ENCODE measurements at places on chromosomes 4 and X. TPM values are rescaled to one million over a fixed set of nuclear protein-coding genes. Genes with fewer than 3 reads are reported as not detected.

GRCh38 chr4:107806196-107806595 lies 18.5 kb upstream of the SGMS2 start:
- DNase-seq: no peak
- no peak overlapping the region for H3K27ac ChIP-seq
- H3K4me3 ChIP-seq: no peak overlapping the region
- H3K4me1 ChIP-seq: no peaks in the 10 kb centered on the region
- peaks cover 61% of the 10 kb centered on the region for H3K27me3 ChIP-seq
- no peaks in the 10 kb centered on the region for H3K36me3 ChIP-seq

- H3K27me3 ChIP-seq: peaks cover 32% of the 10 kb centered on the region
- H3K4me1 ChIP-seq: peaks cover 4% of the 10 kb centered on the region
- peaks cover 2% of the 10 kb centered on the region for H3K36me3 ChIP-seq
- DNase-seq: no peak
- H3K4me3 ChIP-seq: no peak overlapping the region
Observed at GRCh38 chr4:123352966-123353365, 43.6 kb upstream of the SPRY1 start.

- H3K27ac ChIP-seq: no peak overlapping the region
- H3K36me3 ChIP-seq: no peaks in the 10 kb centered on the region
- no peak for DNase-seq
- H3K4me3 ChIP-seq: no peak overlapping the region
Observed at GRCh38 chr4:54277691-54278090, 48.6 kb downstream of the PDGFRA start.

DNA sequence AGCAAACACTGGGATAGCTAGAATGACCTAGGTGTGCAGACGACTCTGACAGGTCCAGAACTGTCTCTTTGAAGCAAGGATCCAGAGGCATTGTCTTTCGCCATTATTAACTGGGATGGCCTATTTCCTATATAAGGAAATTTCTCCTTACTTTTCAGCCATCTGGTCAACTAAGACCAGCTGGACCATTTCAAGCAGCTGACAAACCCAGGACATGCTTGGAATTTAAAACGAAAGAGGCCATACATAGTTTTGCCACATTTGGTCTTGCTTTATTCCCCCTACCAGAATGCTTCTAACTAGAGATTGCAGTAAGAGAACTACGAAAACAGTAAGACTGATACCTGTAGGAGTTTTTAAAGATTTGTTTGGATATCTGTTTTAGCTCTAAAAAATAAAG lies 87.0 kb downstream of the GLRA2 start:
- no peak overlapping the region for H3K4me3 ChIP-seq
- DNase-seq: no peak
- no peaks in the 10 kb centered on the region for H3K27me3 ChIP-seq
- no peaks in the 10 kb centered on the region for H3K4me1 ChIP-seq

DNA sequence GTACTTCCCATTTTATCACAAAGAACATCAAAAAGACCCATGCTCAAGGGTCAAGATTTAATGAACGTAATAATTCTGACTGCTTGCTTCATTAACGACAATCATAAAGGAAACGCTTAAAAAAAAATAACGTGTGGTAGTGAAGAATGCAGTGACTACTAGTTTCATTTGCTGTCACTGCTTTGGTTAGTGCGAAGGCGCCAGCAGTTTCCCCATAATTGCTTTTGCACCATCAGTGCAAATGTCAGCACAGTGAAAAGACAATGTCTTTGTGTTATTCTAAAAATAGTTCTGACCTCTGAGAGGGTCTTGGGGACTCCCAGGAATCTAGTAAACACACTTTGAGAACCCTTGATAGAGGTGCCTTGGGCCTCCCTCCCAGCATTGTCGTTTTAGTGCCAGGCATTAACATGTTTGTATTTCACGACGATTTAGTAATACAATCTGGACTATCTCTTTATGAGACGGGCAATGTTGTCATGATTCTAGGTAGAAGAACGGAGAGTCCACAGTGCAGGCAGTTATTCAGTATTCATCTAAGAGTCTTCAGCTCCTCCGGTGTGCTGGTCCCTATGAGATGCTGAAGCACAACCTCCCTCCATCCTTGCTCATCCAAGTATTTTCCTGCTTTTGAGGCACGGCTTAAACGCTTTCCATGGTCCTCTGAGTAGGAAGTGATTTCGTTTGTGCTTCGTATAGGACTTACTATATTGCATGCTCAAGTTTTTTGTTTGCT lies 71.0 kb downstream of the AFF1 start:
- no peaks in the 10 kb centered on the region for H3K36me3 ChIP-seq
- peak overlapping the region; percentile 99 for H3K27ac ChIP-seq
- peaks cover 35% of the 10 kb centered on the region for H3K4me1 ChIP-seq
- H3K4me3 ChIP-seq: peak overlapping the region; percentile 98
- no peak for DNase-seq

DNA sequence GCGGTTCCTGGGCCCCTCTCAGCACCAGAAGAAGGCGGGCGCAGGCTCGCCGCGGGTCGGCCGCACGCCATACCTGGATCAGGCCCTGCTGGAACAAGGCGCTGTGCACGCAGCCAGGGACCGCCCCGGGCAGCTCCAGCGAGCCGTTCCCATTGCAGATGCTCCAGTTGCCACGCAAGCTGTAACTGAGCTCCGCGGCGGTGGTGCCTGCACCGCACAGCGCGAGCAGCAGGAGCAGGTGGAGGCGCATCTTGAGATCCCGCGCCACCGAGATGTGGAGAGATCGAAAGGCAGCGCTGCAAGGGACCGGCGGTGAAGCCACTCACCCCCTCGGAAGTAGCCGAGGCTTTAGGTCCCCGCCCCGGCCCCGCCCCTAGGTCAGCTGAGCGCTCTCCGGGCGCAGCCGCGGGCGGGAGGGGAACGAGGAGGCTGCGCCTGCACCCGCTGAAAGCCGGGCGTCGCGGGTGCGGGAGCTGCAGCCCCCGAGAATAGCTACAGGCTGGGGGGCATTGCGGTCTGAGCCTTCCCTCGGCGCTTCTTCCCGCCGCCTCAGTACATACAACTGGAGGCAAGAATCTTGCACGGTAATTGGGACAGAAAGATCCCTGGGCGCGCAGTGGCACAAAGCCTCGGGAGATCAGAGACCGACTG lies at the start of gene MANBA:
Gene MANBA (minus strand): TSS at position 324 of the 651 bp plus-strand sequence. CDS start 74 bp downstream, at position 250.
- peaks cover 34% of the 10 kb centered on the region for H3K4me1 ChIP-seq
- peaks cover 10% of the 10 kb centered on the region for H3K27me3 ChIP-seq
- DNase-seq: peak; percentile 82
- H3K27ac ChIP-seq: peak within 1 kb of the TSS; percentile 93
- H3K36me3 ChIP-seq: peaks cover 2% of the 10 kb centered on the region
- peak within 1 kb of the TSS; percentile 95 for H3K4me3 ChIP-seq

- no peaks in the 10 kb centered on the region for H3K36me3 ChIP-seq
- no peak for DNase-seq
- peaks cover 92% of the 10 kb centered on the region for H3K27me3 ChIP-seq
- peak within 1 kb of the TSS; percentile 93 for H3K4me3 ChIP-seq
- no peak within 1 kb of the TSS for H3K27ac ChIP-seq
Observed at GRCh38 chr4:78057135-78057599, at the start of gene FRAS1. TSS of gene FRAS1 (plus strand) at chr4:78057323. CDS start at chr4:78058010, 687 bp downstream.

- H3K27ac ChIP-seq: no peak overlapping the region
Observed at GRCh38 chr4:120916937-120917336, 5.6 kb downstream of the PRDM5 start.

DNA sequence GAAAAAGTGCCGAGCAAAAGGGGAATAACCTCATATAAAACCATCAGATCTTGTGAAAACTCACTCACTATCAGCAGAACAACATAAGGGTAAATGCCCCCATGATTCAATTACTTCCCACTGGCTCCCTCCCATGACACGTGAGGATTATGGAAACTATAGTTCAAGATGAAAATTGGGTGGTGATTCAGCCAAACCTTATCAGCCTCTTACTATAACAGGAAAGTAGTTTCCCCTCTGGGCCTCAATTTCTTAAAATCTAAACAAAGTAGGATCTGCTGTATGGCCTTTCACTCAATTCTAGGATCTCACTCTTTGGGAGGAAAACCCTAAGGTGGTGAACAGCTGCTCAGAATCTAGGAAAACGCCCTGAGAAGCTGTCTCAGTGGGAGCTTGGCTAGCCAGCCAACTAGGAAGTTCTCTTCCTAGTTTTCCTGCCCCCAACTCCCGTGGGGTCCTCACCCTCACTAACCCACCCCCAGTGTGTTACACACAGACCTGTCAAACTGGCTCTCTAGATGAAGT lies 1017.1 kb upstream of the HS3ST1 start:
- no peak for DNase-seq
- H3K4me3 ChIP-seq: no peak overlapping the region
- H3K36me3 ChIP-seq: no peaks in the 10 kb centered on the region
- no peak overlapping the region for H3K27ac ChIP-seq
- no peaks in the 10 kb centered on the region for H3K4me1 ChIP-seq

DNA sequence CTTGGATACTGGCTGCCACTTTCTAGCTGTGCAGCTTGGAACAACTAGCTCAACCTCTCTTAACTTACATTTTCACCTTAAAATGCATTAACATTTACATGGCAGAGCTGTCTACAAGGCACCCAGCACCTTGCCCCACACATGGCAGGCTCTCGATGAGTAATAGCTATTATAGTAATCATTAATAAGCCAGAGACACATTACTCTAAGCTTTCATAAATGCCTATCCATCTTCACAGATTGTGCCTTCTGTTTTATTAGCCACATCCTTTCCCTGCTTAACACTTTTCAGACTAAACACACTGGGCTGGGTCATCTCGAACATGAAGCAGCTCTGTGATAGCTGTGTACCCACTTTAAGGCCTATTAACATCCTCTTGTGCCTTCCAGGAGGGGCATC lies 83.8 kb upstream of the UCP1 start:
- no peak for DNase-seq
- peaks cover 61% of the 10 kb centered on the region for H3K27me3 ChIP-seq
- no peak overlapping the region for H3K27ac ChIP-seq
- H3K36me3 ChIP-seq: no peaks in the 10 kb centered on the region
- no peak overlapping the region for H3K4me3 ChIP-seq

GRCh38 chr4:14934704-14935390 lies 67.4 kb upstream of the CPEB2 start:
- peaks cover 47% of the 10 kb centered on the region for H3K27me3 ChIP-seq
- no peak for DNase-seq
- H3K4me1 ChIP-seq: no peaks in the 10 kb centered on the region
- H3K36me3 ChIP-seq: peaks cover 2% of the 10 kb centered on the region

DNA sequence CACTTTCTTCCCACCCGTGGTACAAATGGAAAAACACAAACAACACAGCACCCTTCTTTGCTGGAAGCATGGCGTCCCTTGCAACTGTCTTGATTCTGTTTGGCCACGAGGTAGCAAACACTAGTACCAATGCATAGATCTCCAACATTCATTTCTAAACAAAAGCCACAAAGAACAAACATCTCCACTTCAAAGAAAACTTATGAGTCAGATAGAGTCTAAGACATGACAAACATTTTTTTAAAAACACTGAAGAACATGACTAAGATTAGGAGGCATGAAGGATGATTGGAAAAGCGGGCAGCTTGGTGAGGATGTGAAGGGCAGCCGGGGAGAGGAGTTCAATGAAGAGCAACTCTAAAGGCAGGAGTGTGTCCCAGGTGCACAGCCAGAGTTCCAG lies 197.6 kb upstream of the FAM9B start:
- no peaks in the 10 kb centered on the region for H3K4me1 ChIP-seq
- DNase-seq: no peak
- no peaks in the 10 kb centered on the region for H3K36me3 ChIP-seq
- H3K4me3 ChIP-seq: no peak overlapping the region

GRCh38 chr4:40627540-40627939 lies 2.1 kb downstream of the RBM47 start:
- DNase-seq: no peak
- peaks cover 13% of the 10 kb centered on the region for H3K4me1 ChIP-seq
- H3K27ac ChIP-seq: no peak overlapping the region

DNA sequence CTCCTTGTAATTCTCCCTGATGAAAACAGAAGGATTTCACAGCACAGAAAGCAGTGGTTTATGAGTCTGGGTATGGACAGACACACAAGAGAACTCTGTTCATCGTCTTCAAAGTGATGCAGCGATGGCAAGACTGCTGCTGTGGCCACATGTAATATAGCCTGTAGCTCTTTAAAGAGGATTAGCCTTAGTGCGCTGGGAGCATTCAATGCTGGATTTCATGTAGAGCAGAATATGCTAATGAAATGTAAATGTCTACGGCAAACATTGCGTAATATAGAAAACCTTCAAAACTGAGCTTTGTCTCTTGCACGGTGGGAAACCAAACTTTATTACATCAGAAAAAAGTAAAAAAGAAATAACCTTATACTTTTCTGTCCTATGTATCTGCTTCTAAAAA lies 42.9 kb downstream of the ALPK1 start:
- H3K4me3 ChIP-seq: no peak overlapping the region
- peaks cover 4% of the 10 kb centered on the region for H3K4me1 ChIP-seq
- peaks cover 2% of the 10 kb centered on the region for H3K36me3 ChIP-seq
- H3K27ac ChIP-seq: no peak overlapping the region

- H3K4me1 ChIP-seq: no peaks in the 10 kb centered on the region
- no peaks in the 10 kb centered on the region for H3K27me3 ChIP-seq
- no peaks in the 10 kb centered on the region for H3K36me3 ChIP-seq
- no peak overlapping the region for H3K27ac ChIP-seq
Observed at GRCh38 chrX:30183554-30183953, 31.8 kb upstream of the MAGEB2 start.

- H3K4me3 ChIP-seq: no peak overlapping the region
- H3K27ac ChIP-seq: peak overlapping the region; percentile 78
- H3K36me3 ChIP-seq: peaks cover 3% of the 10 kb centered on the region
- no peaks in the 10 kb centered on the region for H3K27me3 ChIP-seq
- H3K4me1 ChIP-seq: peaks cover 24% of the 10 kb centered on the region
Observed at GRCh38 chrX:13721819-13722519, 12.5 kb downstream of the TRAPPC2 start.

GRCh38 chrX:119488749-119489148 lies 20.5 kb downstream of the SLC25A5 start:
- H3K36me3 ChIP-seq: no peaks in the 10 kb centered on the region
- H3K4me3 ChIP-seq: no peak overlapping the region
- DNase-seq: no peak
- no peaks in the 10 kb centered on the region for H3K27me3 ChIP-seq
- H3K27ac ChIP-seq: no peak overlapping the region

DNA sequence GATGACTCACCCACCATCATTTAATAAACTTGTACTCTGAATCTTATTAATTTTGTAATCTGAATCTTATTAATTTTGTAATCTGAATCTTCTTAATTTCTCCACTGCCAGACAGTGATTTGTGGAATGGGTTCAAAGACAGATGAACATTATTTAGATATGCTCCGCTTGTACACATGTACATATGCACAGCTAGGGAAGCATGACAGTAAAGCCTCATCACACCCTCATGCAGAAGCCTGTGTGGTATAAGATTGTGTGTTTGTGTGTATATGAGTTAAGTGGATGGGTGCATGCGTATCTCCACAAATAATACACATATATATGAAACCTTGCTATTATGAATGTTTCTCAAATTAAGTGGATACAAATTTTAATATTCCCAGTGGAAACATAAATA lies 318.5 kb upstream of the SFRP2 start:
- no peak overlapping the region for H3K27ac ChIP-seq
- H3K4me1 ChIP-seq: no peaks in the 10 kb centered on the region
- no peak overlapping the region for H3K4me3 ChIP-seq
- H3K36me3 ChIP-seq: peaks cover 2% of the 10 kb centered on the region
- no peaks in the 10 kb centered on the region for H3K27me3 ChIP-seq
- no peak for DNase-seq

Gene AR
- 1.5 TPM for total RNA-seq

Gene TKTL1
- total RNA-seq: 4.2 TPM

Gene SERPINA7
- total RNA-seq: not detected

Gene TBC1D9
- 0.76 TPM for total RNA-seq

Gene TMPRSS11D
- not detected for total RNA-seq

Gene OTC
- total RNA-seq: not detected

Gene CAMK2D
- total RNA-seq: 31.6 TPM

Gene H2BW1
- not detected for total RNA-seq

Gene LPAR4
- total RNA-seq: 0.23 TPM

Gene MEPE
- total RNA-seq: not detected
